ENCODE measurements at places on chromosomes 16 and 17.

- no peak for DNase-seq
These were observed 8.4 kb upstream of the MEOX1 start for GRCh38 chr17:43669971-43670644.

DNA sequence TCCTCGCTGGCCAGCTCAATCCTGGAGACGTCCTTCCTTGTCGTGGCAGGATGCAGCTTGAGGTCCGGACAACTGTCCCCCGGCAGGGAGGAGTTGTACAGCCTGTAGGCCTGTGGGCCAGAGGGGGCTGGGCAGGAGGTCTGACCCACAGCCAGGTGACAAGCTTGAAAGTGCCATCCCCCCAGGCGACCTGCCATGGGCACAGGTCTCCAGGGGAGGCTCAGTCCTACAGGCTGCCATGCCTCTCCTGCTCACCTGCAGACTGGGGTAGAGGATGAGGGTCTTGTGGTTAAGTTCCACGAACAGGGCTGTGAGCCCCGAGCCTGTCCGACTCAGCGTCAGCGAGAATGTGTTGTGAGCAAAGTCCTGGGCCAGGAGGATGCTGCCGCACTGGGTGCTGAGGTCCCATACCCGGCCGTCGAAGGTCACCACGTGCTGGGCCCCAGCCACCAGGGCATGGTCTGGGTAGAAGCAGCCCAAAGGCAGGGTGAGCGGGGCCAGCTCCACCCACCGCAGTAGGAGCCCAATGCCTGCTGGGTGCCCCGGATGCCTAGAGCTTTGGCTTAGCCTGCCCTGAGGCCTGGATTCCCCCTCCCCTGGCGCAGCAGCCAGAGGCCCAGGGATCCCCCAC is 39.8 kb downstream of the RMI2 start:
- DNase-seq = no peak

GRCh38 chr16:51939378-51939871 is 607.5 kb downstream of the TOX3 start:
- no peak for DNase-seq

DNA sequence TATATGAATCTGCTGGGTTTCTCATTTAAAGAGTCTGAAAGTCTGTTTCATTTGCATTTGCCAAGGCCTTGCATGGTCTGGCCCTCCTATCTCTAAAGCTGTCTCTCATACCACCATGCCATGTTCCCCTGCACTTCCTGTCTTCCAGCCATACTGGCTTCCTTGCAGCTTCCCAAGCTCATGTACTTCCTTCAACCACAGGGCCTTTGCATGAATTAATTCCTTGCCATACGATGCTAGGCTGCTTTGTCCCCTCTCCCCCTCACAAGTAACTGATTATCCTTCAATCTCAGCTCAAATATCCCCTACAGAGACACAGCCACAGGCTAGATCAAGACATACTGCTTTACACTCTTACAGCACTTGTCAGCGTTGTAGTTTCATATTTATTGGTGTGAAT is 5.8 kb downstream of the CRYM start:
- DNase-seq = no peak

DNA sequence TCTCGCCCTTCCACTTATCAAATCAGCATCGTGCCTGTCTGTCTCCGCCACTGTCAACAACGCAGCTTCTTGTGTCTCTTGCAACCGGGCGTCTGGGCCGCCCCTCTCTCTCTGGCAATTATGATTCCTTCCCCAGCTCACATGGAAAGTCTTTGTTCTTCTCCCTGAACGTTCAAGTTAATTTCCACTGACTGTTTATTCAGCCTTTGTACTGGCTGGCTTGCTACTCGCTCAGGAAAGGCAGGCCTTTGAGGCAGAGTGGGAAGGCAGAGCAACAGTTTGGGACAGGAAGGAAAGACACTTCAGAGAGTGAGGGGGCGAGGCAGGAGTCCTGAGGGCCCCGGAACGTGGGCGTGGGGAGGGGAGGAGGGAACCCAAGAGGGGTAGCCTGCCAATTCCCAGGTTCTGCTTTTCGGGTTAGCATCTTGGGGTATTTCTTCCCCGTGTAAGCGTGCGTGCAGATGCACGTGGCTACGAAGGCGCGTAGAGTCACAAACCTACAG is 50.8 kb downstream of the AKAP1 start:
- no peak for DNase-seq

DNA sequence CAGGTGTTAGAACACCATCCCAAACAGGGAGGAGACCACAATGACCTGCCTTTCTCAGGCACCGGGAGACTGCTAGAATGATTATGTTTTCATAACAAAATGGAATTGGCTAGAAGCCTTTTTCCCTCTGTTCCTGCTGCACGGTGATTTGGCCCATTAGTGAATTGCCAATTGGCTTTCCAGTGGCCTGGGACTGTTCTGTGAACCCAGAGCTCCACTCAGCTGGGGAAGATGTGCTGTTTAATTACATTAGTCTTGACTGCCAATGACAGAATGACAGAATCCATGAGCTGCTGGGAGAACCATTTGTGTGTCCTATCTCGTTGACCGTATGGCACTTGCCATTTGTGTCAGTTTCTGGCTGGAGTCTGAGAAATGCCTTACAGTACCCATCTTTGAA is 242.9 kb downstream of the CDH11 start:
- DNase-seq = no peak

DNA sequence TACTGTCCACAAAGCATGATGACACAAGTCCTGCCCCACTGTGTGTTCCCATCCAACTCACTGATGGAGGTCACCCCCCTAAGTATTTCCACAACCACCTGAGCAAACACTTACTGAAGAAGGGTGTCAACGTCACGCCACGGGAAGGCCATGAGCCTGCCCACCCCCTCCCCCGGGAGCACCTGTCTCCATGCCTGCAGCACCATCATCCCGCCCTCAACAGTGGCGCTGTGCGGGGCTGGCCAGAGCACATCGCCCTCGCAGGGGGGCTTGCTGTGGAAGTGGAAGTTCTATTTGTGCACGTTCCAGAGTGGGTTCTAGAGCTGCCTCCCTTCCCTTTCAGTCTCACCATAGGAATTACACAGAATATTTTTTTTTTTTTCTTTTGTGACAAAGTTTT is 4.3 kb upstream of the MBTPS1 start:
- no peak for DNase-seq

DNA sequence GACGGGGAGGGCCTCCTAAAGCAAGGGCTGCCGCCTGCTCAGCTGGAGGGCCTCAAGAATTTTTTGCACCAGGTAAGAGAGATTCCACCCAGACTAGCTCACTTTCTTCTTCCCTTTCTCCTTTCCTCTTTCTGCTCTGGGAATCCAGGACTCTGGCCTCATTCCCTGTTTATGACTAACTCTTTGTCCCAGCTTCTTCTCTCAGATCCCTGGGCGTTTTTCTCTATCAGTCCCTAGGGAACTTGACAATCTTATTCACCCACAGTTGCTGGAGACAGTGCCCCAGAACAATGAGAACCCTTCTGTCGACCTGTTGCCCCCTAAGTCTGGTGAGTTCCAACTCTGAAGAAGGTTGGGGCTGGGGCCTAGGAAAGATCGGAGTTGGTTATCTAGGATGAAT is 15.6 kb downstream of the CNTROB start:
- no peak for DNase-seq

- no peak for DNase-seq
These were observed 1.4 kb downstream of the KRTAP2-4 start for GRCh38 chr17:41064301-41064700.

DNA sequence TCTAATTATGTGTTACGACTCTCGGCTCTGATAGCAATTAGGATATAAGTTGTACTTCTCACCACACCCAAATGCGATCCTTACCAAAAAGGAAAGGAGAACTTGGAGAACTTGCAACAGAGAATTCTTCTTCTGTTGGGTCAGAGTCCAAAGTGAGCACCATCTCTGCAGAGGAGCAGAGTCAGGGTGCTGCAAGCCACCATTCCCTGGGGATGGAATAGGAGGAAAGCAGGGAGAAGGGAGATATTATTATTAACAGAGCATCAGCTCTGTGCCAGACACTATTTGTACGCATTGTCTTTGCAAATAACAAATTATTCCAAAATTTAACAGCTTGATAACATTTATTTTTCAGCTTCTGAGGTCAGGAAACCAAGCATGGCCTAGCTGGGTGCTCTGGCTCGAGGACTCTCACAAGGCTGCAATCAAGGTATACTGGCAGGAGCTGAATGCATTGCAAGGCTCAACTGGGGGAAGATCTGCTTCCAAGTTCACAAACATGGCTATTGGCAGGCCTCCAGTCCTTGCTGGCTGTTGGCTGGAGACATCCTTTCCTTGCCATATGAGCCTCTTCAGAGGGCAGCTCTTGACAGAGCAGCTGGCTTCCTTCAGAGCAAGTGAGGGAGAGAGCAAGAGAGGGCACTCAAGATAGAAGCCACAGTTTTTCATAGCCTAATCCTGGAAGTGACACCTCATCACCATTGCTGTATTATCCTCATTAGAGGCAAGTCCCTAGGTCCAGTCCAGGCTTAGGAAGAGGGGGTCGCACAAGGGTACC is 296.2 kb upstream of the CDH5 start:
- no peak for DNase-seq

DNA sequence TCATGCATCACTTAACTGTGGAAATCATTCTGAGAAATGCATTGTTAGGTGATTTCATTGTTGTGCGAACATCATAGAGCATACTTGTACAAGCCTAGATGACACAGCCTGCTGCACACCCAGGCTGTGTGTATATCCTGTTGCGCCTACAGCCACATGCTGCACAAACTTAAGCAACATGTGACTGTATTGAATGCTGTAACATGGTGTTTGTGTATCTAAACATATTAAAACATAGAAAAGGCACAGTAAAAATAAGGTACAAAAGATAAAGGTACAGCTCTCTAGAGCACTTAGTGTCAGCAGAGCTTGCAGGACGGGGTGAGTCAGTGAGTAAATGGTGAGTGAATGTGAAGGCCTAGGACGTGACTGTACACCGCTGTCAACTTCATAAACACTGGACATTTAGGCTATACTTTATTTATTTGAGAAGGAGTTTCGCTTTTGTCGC is 11.9 kb downstream of the FOXK2 start:
- DNase-seq = no peak

GRCh38 chr16:59116744-59117143 is 382.6 kb upstream of the GOT2 start:
- no peak for DNase-seq

- DNase-seq = no peak
These were observed 507 bp downstream of the SERPINF1 start for GRCh38 chr17:1762233-1762900.

DNA sequence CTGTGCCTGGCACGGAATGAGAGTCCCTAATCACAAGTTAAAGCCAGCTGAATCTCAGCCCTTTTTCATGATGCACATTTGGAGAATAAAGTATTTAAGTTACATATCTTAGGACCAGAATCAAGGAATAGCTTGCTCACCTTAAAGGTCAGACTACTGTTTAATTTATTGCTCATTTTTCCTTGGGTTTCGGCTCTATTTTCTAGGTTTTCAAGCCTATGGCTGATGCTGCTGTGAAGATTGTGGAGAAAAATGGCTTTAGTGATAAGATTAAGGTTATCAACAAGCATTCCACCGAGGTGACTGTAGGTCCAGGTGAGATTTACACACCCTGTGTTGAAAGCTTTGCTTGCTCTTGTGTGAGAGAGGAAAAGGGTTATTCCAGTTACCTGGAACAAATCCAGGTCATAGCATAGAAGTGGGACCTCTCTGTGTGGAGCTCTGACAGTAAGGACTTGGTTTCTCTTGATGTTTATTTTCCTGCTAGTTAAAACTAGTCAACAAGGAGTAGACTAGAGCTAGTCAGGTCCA is 18.1 kb downstream of the PRMT7 start:
- DNase-seq = no peak

GRCh38 chr17:3943240-3943891 is 20.9 kb downstream of the ATP2A3 start:
- no peak for DNase-seq

GRCh38 chr17:64655704-64656103 is 6.4 kb downstream of the SMURF2 start:
- no peak for DNase-seq

DNA sequence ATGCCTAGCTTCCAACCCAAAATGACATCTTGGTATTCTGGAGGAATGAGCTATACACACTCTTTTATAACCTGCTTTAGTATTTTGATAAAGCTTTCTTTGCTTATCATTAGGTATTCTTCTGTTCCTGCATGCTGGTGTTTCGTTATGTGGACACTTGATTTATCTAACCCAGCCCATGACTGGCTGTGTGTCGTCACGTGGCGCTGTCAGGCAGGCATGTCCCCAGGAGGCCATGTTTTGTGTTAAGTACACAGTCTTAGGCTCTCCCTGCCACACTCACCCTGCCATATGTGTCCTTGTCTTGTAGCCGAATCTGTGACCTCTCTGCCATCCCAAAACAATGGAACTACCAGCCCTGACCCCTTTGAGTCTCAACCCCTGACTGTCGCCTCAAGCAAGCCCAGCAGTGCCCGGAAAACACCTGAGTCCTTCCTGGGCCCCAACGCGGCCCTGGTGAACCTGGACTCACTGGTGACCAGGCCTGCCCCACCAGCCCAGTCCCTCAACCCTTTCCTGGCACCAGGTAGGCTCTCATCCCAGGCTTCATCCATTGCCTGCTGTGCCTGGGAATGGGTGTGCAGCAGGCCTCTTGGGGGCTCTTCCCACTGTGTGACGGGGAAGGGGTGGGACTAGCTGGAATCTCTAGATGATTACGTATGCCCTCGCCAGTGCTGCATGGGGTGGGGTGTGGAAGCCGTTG is 30.8 kb downstream of the B9D1 start:
- DNase-seq = no peak

- no peak for DNase-seq
These were observed 1.6 kb downstream of the FBXL16 start for GRCh38 chr16:704047-704446.

GRCh38 chr17:57534863-57535248 is 210.2 kb downstream of the CCDC182 start:
- DNase-seq = no peak

- DNase-seq = no peak
These were observed 15.3 kb downstream of the CYTH1 start for GRCh38 chr17:78766743-78767294.

DNA sequence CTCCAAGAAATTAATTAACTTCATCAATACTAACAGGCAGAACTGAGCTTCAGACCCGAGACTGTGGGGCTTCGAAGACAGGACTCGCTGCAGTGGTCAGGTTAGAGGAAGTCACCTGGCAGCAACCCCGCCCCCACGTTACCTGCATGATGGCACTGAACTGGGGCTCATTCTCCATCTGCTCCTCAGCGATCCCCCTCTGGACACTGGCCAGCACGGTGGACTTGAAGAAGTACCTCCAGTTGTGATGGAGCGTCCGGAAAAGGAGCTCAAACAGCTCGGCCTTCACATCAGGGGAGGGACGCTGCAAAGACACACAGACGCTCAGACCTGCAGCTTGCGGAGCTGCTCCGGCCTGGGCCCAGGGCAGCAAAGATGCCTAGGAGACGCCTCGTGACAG is 40.9 kb upstream of the GSG1L start:
- no peak for DNase-seq

DNA sequence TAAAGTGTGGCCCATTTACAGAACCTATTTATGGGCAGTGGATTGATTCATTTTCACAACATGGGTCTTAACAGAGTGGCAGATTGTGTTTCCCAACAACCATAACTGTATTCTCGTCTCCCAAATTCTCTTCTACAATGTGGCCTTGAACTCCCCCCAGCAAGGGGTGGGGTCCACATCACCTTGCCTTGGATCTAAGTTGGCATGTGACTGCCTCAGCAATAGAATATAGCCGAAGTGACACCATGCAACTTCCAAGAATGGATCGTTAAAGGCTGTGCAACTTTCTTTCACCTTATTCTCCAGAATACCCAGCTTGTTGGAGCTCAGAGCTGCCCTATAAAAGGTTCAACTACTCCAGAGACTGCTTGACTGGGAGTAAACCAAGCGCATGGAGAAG is 72.0 kb upstream of the CDH5 start:
- no peak for DNase-seq

- DNase-seq = no peak
These were observed 1.3 kb downstream of the BICDL2 start for GRCh38 chr16:3035289-3035971.

GRCh38 chr17:40097931-40098845 is 2.2 kb downstream of the NR1D1 start:
- no peak for DNase-seq
